ENCODE measurements at places on chromosomes 7 and 10.

DNA sequence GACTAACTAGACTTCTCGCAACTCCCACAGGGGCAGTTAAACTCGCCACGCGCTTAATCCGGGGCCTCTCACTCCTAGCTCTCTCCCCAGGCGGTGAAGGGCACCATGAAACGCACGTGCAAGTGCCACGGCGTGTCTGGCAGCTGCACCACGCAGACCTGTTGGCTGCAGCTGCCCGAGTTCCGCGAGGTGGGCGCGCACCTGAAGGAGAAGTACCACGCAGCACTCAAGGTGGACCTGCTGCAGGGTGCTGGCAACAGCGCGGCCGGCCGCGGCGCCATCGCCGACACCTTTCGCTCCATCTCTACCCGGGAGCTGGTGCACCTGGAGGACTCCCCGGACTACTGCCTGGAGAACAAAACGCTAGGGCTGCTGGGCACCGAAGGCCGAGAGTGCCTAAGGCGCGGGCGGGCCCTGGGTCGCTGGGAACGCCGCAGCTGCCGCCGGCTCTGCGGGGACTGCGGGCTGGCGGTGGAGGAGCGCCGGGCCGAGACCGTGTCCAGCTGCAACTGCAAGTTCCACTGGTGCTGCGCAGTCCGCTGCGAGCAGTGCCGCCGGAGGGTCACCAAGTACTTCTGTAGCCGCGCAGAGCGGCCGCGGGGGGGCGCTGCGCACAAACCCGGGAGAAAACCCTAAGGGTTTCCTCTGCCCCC is 19.5 kb downstream of the WNT8B start:
- DNase-seq: peak; percentile 74

- no peak for DNase-seq
These were observed 100.6 kb downstream of the DYNC2I1 start for GRCh38 chr7:158956805-158957509.

GRCh38 chr10:32054094-32054493 is 2.1 kb downstream of the KIF5B start:
- DNase-seq: peak; percentile 87

DNA sequence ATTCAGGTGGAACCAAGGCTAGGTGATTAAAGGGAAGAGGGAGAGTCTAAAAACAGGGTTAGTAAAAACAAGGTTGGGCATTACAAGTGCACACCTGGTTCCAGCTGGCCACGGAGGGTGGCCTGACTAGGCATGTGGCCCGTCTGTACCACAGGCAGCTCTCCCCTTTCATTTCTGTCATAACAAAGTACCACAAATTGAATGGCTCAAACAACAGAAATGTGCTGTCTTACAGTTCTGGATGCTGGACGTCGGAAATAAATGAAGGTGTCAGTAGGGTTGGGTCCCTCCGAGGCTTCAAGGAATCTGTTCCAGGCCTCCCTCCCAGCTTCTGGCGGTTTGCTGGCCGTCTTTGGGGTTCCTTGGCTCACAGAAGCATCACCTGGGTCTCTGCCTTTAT is 13.4 kb upstream of the WDR86 start:
- DNase-seq: no peak

GRCh38 chr7:67918158-67918557 is 921.5 kb downstream of the TYW1 start:
- no peak for DNase-seq

- DNase-seq: no peak
These were observed 148.4 kb downstream of the PLXDC2 start for GRCh38 chr10:19964625-19965024.

All from IMR-90 (cell line).